ENCODE measurements at places on chromosomes 1 and 21.

DNA sequence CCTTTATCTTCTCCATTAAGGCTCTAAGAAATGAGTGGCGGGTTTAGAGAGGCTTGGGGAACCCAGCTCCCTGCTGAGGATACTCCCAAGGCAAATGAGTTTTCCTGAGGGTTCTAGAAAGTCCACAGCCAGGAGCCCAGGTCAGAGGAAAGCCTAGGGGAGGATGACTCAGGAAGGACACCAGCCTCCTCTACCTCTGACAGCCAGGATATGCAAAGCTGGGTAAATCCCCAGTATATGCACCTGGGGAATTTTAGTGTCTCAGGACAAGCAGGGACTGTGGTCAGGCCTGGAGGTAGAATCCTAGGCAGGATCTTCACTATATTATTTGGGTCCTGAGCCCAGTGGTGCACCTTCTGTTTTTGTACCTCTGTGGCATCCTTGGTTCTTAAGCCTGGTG, 23.5 kb upstream of the WNT4 start:
- peak; percentile 38 for DNase-seq

DNA sequence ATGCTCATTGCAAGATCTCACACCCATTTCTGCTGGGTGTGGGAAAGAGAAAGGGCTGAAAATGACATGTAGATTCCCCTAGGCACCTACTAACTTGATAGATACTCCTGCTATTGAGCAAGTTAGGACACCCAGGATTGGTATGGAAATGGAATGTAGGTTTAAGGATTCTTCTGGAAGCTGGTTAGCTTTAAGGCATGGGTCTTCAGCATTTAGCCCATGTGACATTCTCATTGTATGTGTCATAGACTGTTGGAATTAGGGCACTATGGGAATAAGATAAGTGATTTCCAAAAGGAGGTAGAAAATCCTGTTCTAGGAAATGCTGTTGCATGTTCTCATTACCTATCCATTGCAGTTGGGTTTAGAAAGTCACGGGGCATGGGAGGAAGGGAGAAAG, 76.2 kb downstream of the DISC1 start:
- DNase-seq = peak; percentile 85

GRCh38 chr1:117537291-117537920, 68.4 kb upstream of the TENT5C start:
- DNase-seq = peak; percentile 28

DNA sequence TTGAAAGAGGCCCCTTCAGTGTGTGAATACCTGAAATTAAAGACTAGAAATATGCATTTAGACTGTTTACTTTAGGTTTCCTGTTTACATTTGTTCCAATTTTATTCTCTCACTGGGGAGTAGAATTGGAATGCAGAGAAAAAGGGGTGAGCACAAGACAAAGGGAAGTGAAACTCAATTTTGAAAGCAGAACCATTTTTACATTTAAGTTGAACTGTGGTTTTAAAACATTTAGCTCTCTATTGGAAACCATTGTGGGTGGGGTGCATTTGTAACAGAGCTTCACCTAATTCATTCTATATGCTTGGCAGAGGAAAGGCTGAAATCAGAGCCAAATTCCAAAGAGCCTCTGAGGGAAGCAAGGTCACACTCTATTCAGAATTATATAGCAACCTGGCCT, 235.3 kb upstream of the C1orf105 start:
- no peak for DNase-seq

- DNase-seq = no peak
Observed at GRCh38 chr1:161111527-161111926, 6.3 kb downstream of the PFDN2 start.

DNA sequence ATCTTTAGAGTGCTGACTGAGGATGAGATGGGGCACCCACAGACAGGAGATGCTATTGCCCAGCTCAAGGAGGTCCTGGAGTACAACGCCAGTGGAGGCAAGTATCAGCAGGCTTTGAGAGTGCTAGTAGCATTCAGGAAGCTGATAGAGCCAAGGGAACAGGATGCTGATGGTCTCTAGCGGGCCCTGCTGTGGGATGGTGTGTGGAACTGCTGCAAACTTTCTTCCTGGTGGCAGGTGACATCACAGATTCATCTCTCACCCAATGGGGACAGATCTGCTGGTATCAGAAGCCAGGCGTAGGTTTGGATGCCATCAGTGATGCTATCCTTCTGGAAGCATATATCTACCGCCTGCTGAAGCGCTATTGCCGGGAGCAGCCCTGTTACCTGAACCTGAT, 609.8 kb upstream of the NCAM2 start:
- DNase-seq = no peak

GRCh38 chr1:21495225-21495820, 13.9 kb upstream of the ALPL start:
- no peak for DNase-seq

DNA sequence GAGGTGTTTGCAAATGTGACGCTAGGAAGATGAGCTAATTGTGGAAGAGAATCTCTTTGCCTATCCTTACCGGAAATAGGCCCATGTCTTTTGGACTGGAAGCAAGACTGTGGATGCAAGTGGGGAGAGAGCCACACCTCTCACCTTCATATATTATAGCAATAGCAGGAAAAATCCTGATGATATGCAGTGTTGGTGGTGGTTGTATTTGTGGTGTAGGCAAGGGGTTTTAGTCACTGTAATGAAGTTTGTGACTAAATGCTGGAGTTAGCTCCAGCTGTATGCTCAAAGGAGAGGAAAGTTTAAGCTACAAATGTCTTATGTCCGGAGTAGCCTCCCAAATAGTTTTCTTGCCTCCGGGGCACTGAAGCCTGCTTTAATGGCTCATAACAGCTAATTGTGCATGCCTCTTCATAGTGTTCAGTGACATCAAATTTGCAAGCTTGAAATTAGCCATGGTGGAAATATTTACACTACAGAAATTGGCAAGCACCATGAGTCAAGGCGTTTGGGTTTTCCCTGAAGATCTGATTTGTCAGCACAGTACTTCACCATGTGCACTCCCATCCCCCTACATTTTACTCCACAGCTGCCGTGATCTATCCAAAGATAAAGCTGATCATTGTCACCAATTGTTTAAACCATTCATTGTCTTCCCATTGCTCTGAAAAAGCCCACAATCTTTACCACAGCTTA, 102.6 kb upstream of the ZNF644 start:
- DNase-seq = no peak

DNA sequence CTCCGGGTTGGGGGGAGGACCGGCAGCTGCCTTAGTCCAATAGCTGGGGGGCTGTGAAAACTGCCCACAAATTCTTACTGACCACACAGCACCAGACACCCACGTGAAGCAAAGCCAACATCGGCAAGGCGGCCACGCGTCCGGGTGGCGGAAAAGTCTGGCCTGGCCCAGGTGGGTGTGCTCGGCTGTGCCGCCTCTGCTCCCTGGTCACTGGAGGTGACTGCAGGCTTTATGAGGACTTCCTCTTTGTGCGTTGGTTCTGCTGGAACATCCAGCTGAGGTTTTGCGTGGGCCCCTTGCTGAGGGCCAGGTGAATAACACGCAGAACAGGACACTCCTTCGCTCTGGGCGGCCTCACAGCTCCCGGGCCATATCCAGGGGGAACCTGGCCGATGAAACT, 35.4 kb downstream of the FAAP20 start:
- DNase-seq = no peak

DNA sequence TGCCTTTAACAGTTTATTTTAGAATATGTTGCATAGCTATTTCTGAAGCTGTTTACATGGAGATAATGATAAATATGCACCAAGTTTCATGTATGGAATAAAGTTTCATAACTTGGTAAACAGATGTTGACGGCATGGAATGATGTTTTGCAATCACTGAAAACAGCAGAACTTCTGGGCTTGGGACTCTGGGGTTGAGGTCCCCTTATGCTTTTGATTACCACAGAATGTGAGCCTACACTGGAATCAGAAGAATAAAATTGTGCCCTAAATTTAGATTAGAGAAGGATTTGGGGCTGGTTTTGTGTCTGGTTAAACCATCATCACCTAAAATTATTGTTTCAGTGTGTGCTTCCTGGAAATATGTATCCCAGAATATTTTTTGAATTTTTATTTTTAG, 11.1 kb downstream of the KRTAP24-1 start:
- no peak for DNase-seq

DNA sequence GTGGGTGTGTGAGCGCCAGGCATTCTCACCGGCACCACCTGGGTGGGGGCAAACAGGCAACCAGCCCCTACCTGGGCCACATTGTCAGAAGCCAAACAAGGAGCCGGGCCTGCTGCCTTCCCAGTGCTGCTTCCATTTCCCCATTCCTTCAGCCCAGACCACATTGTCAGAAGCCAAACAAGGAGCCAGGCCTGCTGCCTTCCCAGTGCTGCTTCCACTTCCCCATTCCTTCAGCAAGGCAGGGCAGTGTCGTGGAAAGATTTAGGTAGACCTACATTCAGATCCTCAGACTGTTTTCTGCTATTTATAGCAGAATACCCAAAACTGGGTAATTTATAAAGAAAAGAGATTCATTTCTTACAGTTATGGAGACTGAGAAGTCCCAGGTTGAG, 47.0 kb upstream of the EFHD2 start:
- DNase-seq = no peak
